Activated CD4-positive, alpha-beta T cell treated with anti-CD3 and anti-CD28 coated beads for 24 hours (primary cell): ENCODE measurements at places on chromosomes 2 and 18.

- DNase-seq: no peak
Measured at GRCh38 chr18:1370552-1370951, 465.9 kb downstream of the ADCYAP1 start.

GRCh38 chr2:108454440-108454839 is 5.4 kb downstream of the GCC2 start:
- no peak for DNase-seq

DNA sequence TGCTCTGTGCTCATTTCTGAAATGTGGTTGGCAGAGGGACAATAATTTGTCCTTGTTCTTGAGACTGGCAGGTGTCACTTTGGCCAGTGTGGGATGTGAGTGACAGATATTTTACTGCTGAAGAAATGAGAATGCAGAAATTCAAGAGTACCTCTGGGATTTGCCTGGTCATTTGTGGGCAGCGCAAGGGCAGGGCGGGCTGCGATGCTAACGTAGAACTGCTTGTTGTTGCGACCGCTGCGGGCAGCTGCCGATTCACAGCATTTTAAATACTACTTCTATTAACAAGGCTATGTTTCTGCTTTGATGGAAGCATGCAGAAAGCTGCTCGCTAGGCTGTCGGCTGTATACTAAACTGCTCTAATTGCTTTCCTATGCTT is 268.6 kb downstream of the FIGN start:
- no peak for DNase-seq

DNA sequence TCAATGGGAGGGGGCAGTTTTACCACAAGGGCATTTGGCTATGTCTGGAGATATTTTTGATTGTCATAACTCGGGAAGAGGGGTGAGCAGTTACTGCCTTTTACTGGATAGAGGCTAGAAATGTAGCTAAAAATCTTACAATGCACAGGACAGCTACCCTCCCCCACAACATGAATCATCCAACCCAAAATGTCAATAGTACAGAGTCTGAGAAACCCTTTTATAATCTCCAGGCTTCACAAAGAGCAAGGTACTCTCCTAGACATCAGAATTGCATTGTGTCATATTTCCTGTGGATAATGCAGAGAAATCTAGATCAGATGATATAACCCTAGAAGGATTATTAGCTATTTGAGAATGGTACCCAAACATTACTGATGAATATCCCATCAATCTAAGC is 277.1 kb upstream of the NRP2 start:
- no peak for DNase-seq

DNA sequence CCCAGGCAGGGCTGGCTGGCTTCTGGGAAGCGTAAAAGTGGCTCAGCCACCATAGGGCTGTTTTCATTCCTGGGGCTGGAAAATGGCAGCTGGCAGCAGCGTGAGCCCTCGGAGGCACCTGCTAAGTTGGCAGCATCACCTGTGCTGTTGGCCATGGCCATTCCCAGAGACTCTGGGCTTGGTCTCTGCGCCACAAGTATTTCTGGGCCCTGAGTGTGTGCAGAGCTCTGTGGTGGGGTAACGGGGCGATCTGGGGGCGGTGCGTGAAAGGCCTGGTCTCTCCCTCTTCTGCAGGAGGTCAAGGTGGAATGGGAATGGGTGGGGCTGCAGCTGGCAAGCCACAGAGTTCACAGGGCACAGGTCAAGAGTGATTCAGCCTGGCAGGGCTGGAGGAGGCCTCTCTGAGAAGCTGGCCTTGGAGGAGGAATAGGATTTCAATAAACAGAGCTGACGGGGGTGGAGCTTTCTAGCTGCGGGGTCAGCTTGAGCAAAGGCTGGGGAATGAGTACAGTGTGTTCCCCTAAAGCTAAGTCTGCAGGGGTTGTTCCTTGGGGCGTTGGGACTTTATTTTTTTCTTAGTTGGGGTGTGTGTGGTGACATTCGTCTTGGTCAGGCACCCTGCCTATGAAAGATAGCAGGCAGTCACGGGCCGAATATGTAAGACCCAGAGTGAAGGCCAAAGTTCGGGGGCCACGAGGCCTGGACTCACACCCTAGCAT is 10.3 kb upstream of the NTSR2 start:
- DNase-seq: no peak

DNA sequence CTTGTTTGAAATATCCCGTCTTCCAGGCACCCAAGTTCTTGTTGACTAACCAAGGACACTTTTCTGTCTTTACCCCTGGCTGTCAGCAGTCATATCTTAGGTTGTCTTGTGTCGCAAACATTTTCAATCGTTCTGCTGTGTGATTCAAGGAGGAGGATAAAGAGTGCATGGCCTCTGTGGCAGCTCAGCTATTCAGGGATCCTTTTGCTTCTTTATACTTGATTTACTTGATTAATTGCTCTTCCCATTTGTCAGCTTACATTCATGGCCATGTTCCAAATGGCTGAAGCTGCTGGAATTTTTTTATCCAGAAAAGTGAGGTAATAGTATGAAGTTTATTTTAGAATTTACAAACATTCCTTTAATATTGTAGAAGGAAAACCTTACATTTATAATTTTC is 97.3 kb upstream of the FZD5 start:
- no peak for DNase-seq

- no peak for DNase-seq
Measured at GRCh38 chr2:234976479-234977227, 24.8 kb downstream of the SH3BP4 start.

DNA sequence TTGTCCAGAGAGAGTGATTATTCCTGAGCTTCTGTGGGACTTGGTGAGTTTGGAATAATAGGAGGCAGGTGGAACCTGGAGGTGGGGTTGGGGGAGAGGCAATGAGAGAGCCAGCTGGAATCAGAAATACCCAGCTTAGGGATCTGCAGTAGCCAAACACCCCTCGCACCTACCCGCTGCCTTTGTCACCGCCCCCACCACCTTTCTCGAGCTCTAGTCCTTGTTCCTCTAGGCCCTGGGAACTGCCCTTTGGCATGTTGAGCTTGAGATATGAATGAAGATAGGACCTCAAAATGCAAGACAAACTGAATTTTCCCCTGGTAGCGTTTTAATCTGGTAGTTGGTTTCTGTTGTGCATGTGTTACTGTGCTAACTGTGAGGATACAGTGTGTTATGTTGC is 242.9 kb downstream of the PTPRM start:
- DNase-seq: no peak

- DNase-seq: no peak
Measured at GRCh38 chr2:222973237-222973636, 78.8 kb upstream of the KCNE4 start.

GRCh38 chr18:55038162-55038561 is 78.9 kb upstream of the CCDC68 start:
- no peak for DNase-seq

GRCh38 chr2:128560718-128561117 is 242.1 kb upstream of the HS6ST1 start:
- no peak for DNase-seq

- no peak for DNase-seq
Measured at GRCh38 chr2:50648041-50648700, 383.8 kb downstream of the NRXN1 start.

- no peak for DNase-seq
Measured at GRCh38 chr18:9025091-9025838, 77.2 kb upstream of the NDUFV2 start.

DNA sequence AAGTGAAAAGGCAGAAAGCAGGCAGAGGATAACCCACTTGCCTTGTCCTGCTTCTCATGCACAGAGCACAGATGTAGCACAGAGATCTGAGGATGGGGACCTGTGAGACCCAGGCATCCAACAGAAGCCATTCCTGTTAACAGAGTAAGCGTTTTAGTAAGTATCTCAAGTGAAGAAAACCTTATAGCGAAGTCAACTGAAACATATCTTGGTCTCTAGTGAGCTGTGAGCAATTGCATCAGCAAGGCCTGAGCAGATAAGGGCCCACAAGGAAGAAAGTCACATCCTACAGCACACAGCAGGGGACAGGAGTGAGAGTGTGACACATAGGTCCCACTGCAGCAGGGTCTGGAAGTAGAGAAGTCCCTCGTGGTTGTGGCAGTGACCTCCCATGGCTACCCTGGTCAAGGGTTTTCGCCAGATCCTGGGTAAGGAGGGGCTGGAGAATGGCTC is 248.7 kb upstream of the TNP1 start:
- no peak for DNase-seq

DNA sequence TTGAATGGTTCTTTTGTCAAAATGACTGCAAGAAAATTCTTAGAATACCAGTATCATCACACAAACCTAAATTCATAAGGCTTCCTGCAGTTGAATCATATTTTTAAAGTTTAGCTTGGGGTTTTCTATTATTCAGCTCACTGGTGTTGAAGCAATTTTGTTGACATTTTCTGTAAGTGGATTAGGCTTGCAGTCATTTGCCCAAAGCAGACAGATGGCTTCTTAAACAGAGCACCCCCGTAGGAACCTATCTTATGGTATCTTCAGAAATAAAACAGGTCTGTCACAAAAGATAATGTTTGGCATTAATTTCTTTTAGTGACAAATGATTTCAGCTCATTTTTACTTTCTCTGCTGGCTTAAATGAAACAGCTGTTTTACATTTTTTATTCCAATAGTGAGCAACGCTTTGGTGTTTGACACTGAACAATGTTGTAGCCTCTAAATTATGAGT is 331.1 kb downstream of the PLCL1 start:
- no peak for DNase-seq

DNA sequence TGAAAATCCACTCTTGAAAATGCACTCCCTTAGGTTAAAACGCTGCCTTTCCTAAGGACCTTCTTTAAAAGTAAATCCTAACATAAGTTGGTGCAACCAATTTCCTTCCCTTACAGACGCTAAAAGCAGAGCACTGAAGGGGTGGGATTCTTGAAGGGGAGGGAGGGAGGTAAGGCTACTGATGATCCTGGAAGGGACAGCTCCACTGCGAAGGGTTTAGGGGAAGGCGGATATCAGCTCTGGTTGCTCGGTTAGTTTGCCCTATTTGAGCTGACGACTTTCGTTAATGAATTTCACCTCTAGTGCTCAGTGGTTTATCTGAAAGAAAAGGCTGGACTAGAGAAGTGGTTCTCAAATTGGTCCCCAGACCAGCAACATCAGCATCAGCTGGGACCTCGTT is 49.7 kb upstream of the SIGLEC15 start:
- DNase-seq: no peak

DNA sequence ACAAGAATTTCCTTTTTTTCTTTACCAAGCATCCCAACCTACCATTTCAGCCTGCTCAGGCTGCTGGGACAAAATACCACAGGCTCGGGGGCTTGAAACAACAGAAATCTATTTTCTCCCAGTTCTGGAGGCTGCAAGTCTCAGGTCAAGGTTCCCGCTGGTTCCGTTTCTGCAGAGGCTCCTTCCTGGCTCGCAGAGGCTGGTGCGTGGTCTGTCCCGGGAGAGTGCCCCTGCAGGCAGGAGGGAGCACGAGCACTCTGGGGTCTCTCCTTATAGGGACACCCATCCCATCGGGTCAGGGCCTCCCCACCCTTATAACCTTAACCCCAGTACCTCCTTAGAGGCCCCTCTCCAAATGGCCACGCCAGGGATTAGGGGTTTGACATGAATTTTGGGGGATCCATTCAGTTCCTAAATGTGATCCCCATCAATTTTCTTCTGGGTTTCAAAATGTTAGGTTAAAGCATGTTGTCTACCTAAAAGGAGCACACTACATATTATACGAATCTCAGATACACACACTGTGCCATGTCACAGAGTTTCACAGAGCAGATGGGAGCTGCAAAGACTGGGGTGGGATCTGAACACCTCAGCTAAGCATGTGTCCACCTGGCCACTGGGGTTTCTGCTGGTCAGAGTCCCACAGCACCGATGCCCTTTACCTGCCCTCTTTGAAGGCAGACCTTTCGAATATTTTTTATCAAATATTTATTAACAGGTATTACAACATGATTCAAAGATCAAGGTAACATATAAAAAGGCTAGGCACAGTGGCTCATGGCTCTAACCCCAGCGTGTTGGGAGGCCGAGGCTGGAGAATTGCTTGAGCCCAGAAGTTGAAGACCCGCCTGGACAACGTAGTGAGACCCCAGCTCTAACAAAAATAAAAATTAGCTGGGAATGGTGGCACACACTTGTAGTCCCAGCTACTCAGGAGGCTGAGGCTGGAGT is 17.6 kb upstream of the ADI1 start:
- no peak for DNase-seq

- DNase-seq: no peak
Measured at GRCh38 chr2:222364285-222364895, 60.0 kb upstream of the SGPP2 start.

DNA sequence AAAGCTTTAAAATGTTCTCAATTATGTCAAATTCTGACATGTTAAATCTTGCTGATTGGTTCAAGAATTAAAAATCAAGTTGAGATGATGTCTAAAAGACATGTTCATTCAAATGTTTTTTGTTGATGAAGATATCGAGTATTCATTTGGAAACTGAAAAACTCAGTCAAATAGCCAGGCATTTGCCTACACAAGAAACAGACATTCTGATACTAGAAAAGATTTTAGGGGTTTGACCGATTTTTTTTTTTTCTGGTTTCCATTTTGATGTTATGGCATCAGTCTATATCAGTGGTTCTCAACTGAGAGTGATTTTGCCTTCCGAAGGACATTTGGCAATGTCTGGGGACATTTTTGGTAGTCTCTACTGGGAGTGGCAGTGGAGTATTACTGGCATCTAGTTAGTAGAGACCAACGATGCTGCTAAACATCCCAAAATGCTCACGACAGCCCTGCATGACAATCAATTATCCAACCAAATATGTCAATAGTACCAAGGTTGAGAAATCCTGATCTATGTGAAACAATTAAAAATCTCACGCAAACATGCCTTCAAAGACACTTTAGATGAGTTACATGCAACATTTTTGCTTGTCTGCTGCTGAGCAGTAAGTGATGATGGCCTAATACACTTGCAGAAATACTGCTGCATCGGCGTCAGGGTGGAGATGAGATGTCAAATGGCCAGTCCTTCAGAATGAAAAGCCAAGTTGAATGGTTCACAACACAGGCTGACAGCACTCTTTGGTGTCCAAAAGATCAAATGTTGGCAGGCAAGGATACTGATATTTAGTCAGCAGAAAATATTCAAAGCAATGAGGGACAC is 12.5 kb downstream of the RASGRP3 start:
- no peak for DNase-seq

DNA sequence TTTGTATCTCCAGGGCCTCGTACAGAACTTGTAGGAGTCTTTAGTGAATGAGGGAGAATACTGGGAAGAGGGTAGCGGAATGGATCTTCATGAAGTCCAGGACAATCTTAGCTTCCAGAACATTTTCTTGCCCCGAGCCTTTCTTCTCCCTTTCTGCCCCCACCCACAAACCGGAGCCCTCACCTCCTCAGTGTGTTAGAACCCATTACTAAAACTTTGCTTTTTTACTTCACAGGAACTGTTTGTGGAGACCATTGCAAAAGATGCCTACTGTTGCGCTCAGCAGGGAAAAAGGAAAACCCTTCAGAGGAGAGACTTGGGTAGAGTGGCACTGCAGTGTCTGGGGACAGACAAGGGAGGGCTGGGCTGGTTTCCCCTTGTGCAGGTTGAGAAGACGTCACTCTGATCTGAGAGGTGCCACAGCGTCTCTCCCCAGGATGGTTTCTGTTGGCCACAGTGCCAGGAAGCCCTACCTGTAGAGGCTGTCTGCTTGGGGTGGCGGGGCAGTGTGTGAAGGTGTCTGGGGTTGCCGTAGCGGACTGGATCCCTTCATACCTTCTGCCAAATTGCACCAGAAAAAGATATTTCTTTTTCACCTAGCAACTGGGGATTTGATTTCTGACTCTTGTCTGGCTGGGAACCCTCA is 786 bp downstream of the POLE4 start:
- no peak for DNase-seq

GRCh38 chr2:204738721-204739120 is 193.4 kb downstream of the PARD3B start:
- no peak for DNase-seq
